ENCODE measurements at places on chromosomes 5 and 9.

GRCh38 chr5:76546497-76547102 lies 76.6 kb downstream of the F2RL2 start:
- DNase-seq, result no peak

DNA sequence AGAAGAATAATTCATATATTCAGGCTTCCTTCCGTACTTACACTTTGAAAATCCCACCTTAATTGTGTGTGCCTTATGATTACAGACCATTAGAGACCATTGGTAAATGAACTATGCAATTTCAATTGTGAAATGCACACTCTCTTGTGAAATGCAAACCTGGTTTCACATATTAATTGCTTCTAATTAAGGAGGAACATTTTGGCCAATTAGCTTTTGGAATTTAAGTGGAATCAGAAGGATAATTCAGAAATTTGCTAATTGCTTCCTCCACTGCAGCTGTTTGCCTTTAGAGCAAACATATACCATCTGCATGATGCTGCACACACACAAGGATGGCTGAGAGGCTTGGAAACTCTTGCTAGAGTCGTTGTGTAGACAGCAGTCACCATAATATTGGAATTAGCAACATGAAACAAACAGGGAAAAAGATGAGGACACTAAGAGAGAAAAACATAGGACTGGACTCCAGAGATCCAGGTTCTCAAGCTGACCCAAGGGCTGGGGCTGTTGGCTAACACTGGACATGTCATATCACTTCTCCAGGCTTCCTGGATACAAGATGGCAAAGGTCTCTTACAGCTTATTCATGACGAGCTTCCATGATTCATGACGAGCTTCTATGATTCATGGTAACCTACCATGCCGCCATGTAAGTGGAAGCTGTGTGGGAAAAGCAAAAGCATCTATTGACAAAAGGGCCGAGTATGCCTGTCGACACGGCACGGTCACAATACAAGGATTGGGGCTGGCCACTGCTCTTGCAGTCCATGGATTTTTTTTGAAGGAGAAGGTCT lies 78.0 kb downstream of the PTCH1 start:
- DNase-seq, result no peak

- no peak for DNase-seq
Measured at GRCh38 chr9:97313746-97314145, 6.3 kb downstream of the CCDC180 start.

- no peak for DNase-seq
Measured at GRCh38 chr5:72273547-72273946, 46.5 kb downstream of the MRPS27 start.

GRCh38 chr5:55407059-55407684 lies 99.4 kb downstream of the MTREX start:
- DNase-seq, result no peak

DNA sequence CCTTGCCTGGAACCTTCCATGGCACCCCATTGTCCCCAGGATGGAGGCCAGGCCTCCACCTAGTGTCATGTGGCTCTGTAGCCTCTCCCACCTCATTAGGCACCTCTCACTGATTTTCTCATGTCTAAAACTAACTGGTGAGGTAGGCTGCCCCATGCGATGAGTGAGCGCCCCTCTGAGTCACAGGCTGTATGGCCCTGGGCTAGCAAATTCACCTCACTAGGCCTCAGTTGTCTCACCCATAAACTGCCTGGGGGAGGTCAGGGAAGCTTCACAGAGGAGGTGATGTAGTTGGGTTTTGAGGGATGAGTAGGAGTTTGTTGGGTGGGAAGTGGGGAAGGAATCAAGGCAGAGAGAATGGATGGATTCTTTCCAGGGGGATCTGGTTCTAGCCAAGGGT lies 8.8 kb downstream of the RXRA start:
- no peak for DNase-seq
